ENCODE measurements at places on chromosomes 1 and 21.

GRCh38 chr1:67618285-67619018 lies 66.5 kb upstream of the GADD45A start:
- no peak for DNase-seq

DNA sequence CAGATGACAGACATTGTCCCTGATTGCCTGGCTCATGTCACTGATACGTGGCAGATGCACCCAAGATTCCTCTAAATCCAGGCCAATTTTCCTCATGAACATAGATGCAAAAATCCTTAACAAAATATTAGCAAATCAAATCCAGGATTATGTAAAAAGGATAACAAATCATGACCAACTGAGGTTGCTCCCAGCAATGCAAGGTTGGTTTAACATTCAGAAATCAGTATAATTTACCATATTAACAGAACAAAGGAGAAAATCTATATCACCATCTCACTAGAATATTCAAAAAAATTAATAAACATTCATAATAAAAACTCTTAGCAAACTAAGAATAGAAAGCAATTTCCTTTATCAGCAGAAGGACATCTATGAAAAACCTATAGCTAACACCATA lies 39.7 kb downstream of the FAF1 start:
- DNase-seq = no peak

GRCh38 chr1:192566657-192567056 lies 8.9 kb upstream of the RGS1 start:
- DNase-seq = no peak

- DNase-seq = no peak
Measured at GRCh38 chr21:25890001-25890400, 155.2 kb downstream of the GABPA start.

- no peak for DNase-seq
Measured at GRCh38 chr1:43311521-43311920, 10.7 kb downstream of the TIE1 start.

DNA sequence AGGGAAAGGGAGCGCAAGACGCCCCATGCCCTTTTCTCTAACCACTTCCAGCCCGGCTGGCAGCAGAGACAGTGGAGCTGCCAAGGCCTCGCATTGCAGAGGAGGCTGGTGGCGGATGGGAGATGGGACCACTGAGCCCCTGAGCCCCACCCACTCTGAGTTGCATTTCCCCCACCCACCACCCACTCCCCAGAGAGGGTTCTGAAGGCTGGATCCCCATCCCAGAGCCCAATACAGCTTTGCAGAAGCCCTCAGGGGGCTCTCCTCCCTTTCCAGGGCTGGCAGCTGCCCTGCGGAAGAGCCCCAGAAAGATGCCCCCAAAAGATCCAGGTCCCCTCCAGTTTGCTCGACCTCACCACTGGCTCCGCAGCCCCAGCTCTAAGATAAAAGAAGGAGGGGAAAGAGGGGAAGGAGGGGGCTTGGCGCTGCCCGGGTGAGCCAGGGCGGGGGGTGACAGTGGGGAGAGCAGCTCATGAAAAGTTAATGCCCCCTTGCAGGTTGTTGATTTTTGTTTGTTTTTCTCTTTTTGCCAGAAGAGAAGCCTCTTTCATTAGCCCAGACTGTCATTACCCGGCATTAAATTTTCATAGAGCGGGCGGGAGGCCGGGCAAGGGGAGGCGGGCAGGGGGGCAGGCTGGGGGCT lies 38.4 kb upstream of the CASZ1 start:
- DNase-seq = no peak

GRCh38 chr1:246566813-246567645 lies 773 bp downstream of the CNST start:
- DNase-seq = no peak

DNA sequence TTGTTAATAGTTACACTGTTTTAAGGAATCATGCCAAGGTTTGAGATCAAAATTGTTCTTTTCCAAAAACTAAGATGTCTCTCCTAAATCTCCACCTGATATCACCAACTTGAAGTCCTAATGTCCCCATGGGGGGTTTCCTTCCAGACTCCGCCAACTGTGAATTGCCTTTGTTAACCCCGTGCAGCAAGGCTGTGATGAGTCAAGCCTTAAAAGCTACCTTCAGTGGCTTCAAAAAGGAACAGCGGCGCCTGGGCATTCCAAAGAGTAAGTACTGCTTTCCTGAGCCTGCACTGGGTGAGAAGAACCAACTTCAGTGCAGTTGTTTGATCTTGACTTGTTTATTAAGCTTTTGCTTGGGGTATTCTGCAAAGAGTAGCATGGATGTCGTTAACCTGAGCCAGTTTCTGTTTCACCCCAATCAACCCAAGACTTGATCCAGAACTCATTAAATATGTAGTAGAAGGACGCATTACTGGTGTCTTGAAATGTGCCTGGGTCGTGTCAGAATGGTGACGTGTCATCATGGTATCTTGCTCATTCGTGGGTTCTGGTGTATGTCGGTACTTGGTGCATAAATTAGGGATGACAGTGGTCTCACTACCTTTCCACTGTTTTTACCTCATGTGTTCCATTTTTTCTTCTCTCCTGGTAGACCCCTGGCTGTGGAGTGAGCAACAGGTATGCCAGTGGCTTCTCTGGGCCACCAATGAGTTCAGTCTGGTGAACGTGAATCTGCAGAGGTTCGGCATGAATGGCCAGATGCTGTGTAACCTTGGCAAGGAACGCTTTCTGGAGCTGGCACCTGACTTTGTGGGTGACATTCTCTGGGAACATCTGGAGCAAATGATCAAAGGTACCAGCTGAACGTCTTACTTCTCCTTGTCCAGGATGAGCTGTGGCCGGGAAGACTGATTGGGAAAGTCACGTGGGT lies 8.7 kb downstream of the ETS2 start:
- DNase-seq = no peak

- no peak for DNase-seq
Measured at GRCh38 chr1:35379317-35380000, 111.0 kb downstream of the ZMYM4 start.

- DNase-seq = no peak
Measured at GRCh38 chr1:160125746-160126145, 10.2 kb downstream of the ATP1A2 start.

DNA sequence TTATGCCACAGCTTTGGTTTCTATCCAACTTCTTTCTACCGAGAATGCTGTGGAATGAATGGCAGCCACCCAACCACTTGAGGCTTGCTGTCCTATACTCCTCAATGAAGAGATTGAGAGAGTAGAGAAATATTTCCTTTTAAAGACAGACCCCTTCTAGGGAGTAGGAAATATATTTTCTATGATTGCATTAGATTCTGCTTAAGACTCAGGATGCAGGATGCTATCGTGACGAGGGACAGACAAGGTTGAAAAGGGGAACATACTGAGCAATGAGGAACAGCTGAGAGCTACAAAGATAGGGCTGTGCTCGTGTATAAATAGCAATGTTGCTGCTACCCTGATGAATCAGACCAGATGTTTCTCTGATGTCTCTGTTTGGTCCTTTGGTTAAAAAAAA lies 7.1 kb upstream of the RASAL2 start:
- DNase-seq = no peak

DNA sequence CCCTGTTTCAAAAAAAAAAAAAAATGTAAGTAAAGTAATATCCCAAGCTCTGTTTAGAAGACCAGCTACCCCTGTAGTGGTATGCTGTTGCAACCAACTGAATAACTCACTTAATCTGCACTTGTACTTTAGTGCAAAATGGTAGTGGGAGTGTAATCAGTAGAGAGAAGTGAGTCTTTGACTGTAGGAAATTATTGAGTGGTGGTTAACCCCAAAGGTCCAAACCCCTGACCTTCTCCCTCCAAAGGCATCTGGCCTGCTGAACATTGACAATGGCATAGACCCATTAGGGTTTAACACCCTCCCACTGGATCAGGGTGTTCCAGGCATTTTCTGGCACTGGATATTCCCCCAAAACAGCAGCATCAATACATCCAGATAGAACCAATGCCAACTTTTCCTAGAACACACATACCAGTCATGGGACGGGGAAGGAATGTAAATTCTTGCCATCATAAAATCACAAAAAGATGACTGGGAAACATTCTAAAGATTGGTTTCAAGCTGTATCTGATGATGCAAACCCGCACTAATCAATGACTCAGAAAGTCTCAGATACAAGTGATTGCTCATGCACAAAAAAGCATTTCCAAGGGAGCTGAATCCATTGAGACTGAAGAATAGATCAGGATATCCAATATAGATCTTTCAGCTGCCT lies 110.3 kb downstream of the MRPL39 start:
- no peak for DNase-seq

- no peak for DNase-seq
Measured at GRCh38 chr1:114540272-114540671, 29.3 kb upstream of the TRIM33 start.

DNA sequence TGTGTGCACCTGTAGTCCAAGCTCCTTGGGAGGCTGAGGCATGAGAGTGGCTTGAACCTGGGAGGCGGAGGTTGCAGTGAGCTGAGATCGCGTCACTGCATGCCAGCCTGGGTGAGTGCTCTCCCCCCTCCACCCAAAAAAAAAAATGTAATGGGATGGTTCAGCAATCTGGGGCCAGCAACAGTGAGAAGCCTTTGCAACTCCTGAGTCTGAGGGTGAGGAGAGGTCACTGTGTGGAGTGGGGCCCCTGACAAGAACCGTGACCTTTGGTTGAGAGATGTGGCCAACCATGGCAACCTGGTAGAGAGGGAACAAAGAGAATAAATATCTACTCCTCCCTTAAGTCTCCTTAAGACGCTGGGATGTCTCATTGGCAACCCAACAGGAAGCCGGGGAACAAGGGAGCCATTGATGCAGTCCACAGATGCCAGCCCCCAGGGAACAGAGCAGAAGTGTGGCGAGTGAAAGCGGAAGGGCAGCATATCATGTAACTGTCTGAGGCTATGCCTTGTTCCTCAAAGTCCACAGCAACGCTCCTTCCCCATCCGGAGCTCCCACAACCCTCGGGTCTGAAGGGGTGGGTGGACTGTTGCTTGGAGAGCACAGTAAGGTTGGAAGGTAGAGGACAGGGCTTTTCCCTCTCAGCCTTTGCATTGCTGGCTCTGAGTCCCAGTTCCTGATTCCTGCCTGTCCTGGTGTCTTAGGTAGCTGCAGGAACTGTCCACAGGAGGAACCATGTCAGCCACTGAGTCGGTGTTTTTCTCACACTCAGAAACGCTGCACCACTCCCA lies 8.3 kb downstream of the TRNP1 start:
- no peak for DNase-seq

DNA sequence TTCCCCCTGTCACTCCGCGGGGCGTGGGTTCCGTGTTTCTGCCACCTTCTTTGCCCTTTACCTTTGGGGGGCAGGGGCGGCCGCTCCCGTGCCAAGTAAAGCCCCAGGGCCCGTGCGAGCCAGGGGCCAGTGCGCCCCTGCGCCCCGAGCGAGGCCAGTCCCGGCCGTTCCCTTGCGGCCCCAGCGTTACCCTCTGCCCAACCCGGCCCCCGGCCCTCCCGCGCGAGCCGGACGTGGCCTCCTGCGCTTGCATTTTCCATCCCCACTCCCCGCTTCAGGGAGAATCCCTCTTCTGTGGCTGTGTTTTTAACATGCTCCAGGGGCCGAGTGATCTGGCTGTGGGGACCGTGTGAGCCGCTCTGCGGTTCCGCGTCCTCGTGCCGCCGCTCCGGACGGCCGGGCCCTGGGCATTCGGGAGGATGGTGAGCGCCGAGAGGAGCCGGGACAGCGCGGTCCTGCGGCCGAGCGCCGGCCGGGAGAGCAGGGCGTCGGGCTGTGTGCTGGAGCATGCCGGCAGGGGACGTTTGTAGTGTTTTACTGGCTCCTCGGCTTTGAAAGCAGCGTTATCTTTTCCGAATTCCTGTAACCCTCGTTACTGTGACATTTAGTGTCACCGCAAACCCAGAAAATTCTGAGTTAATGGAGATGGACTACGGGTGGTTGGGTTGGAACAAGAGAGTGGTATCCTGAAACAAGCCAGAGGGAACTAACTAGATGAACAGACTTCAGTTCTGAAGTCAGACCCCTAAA lies 1.0 kb downstream of the GALNT2 start:
- DNase-seq = no peak

DNA sequence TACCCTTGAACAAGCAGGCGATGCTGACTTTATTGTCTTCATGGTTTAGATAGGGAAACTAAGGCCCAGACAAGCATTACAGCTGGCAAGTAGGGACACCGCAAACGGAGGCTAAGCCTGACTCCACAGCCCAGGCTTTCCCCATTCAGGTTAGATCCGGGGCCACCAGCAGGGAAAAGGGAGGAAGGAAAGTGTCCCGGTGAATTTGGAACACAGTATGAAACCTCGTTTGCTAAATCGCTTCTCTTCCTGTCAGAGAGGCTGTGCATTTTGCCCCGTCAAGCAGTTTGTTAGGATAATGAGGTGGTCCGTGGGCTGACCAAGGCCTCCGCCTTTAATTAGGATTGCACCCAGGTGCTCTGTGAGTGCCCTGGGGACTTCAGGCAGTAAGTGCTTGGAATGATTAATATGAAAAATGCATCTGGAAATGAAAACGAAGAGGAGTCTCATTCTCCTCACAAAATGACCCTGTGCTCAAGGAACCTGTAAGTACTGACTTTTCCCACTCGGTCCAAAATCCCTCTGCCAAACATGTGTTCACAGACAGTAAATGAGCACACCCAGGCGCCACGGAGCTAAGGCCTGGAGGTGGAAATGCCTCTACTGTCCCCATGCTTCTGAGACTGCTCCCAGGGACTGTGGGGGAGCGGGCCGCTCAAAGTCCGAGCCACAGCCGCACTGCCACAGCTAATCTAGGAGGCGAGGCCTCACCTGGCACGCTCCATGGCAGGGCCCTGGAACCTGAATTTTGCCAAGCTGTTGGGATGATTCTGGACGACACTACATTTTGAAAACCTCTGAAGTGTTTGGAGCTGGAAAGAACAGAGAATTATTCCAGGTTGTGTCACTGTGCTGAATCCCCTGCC lies 234.1 kb downstream of the SDCCAG8 start:
- no peak for DNase-seq

- DNase-seq = no peak
Measured at GRCh38 chr1:97824200-97824599, 96.6 kb downstream of the DPYD start.

GRCh38 chr1:182299728-182300616 lies 91.6 kb downstream of the GLUL start:
- peak; percentile 63 for DNase-seq

DNA sequence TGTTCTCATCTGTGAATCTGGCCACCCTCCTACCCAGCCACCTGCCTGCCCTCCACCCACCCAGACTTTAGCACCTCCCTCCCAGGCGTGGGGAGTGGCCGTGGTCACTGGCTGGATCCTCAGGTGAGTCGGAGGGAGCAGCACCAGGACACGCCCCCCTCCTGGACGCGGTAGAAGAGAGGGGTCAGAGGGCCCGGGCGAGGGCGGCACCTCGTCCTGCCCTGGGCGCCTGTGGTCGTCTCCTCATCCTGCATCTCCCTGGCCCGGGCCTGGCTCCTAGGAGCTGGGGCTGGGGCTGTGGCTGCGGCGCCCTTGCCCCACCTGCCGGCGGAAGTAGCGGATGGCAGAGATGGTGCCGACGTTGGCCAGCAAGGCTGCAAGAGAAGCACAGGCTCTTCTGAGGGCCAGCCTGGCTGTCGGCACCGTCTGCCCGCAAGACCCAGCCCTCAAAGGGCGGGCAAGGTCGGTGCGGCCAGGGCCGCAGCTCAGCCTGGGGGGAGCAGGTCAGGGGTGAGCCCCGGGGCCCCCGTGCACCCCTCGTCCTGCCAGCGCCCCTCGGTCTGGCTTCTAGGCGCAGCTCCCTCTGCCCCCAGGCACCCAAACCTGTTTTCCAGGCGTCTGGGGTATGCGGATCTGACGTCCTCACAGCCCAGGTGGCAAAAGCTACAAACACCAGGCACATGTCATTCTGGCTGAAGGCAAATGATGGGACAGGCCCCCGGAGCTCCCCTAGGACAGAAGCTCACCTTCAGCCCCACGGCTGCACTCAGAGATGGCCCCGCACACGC lies 5.8 kb downstream of the PERM1 start:
- DNase-seq = peak; percentile 46

- no peak for DNase-seq
Measured at GRCh38 chr1:226867461-226868054, 2.9 kb upstream of the PSEN2 start.

GRCh38 chr1:38326856-38327255 lies 280.3 kb upstream of the POU3F1 start:
- DNase-seq = no peak

Measured in activated CD4-positive, alpha-beta T cell treated with anti-CD3 and anti-CD28 coated beads, Interleukin-2, amount 50 U/mL, for 16 hours (primary cell).